Stimulated activated CD4-positive, alpha-beta T cell treated with anti-CD3 and anti-CD28 coated beads, Interleukin-1b, Interleukin-23, amount 100 ng/mL, for 1 hour (primary cell): ENCODE measurements at places on chromosomes 6 and 20.

GRCh38 chr20:51799401-51799860, 2.9 kb downstream of the SALL4 start:
- DNase-seq = no peak

DNA sequence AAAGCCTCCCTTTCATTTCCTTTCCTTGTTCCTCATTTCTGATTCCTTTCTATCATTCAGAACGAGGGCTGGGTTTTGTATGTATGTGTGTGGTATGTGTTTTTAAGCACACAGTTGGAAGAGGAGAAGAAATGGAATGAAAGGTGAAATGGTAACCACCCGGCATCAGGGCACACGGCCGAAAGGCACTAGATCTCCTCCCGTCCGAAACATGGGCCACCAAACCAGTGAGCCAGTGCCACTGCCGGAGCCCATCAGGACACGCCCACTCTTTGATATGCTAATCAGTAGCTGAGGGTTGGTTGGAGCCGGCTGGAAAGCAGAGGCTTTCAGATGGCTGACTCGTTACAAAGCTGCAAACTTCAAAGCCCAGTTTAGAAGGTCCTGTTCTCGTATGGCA, 228.6 kb upstream of the JARID2 start:
- DNase-seq = no peak

- DNase-seq = no peak
These were observed 32.0 kb downstream of the ATXN1 start for GRCh38 chr6:16729183-16729691.

DNA sequence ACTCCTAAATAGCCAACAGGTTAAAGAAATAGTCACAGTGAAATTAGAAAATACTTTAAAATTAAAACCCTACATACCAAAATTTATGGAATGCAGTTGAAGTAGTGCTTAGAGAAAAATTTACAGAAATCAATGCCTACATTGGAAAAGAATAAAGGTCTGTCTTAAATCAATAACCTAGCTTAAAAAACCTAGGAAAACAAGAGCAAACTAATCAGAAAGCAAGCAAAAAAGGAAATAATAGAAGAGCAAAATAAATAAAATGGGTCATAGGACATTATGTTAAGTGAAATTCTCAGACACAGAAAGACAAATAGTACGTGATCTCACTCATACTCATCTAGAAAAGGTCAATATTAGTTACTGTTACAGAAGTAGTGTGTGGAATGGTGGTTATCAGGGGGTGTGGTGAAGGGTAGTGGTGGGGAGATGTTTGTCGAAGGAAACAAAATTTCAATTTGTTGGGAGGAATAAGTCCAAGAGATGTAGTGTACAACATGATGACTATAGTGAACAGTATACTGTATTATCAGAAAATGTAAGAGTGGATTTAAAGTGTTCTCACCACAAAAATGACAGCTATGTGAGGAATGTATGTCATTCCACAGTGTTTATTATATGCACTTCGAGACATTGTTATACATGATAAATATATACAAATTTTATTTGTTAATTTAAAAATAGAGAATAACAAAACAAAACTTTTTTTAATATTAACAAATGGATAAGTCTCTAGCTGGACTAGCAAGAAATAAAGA, 423.6 kb downstream of the CDH26 start:
- no peak for DNase-seq

DNA sequence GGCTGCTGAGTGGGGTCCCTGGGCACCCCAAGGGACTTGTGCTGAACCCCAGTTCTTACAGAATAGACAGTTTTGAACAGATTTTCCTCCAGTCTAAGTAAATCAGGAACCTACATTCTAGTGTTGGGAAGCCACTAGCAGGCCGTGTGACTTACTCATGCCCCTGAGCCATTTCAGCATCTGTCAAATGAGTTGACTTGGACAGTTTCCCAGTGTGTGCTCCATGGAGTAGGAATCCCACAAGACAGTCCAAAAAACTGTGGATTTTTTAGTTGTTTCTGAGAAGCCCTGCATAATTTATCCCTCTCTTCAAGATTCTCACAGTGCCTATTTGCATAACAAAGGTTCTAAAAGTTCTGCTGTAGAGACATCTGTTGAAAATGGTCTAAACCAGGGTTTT, 2.1 kb downstream of the GABRR2 start:
- DNase-seq = no peak

- no peak for DNase-seq
These were observed 97.9 kb downstream of the SOD2 start for GRCh38 chr6:159595173-159595572.

GRCh38 chr6:108744996-108745395, 103.2 kb upstream of the ARMC2 start:
- DNase-seq = no peak

DNA sequence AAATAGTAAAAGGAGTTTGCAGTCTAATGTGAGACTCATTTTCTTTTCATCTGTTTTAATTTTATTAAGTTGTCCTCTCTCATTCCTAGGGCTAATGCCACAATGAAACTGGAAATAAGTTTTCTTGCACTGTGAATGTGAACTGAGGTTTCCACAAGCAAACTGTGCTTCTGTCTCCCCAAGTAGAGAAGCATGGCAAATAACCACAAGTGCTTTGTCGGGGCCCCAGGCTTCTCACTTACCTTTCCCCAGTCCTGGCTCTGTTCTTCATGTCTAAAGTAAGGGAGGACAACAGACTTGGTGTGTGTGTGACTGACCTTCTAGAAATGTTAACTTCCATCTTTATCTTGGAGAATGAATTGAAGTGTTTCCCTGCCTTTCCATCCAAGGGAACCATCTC, 80.8 kb downstream of the CBFA2T2 start:
- DNase-seq = no peak

GRCh38 chr6:73085443-73085871, 139.8 kb downstream of the KHDC1L start:
- DNase-seq = no peak

- no peak for DNase-seq
These were observed 55.2 kb downstream of the SMLR1 start for GRCh38 chr6:130882370-130882769.

DNA sequence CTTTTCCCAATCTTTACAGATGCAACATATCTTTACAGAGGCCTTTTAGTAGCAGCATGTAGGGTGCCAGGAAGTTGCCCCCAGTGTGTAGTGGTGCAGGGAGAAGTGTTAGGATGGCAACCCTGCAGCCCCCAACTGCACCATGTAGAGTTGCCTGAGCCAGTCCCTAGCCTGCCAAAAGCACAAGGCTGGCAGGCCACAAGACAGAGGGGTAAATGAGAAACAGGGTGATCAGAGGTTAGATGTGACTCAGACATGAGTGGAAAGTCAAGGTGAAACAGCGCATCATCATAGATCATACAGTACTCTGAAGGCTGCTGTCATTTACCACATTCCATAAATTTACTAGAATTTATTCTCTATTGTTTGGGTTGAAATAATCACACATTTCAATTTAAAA, 467.5 kb downstream of the PRKN start:
- no peak for DNase-seq

- DNase-seq = no peak
These were observed 63.7 kb downstream of the GPX5 start for GRCh38 chr6:28589234-28589956.

- no peak for DNase-seq
These were observed 35.6 kb upstream of the SDHAF4 start for GRCh38 chr6:70531133-70531532.

DNA sequence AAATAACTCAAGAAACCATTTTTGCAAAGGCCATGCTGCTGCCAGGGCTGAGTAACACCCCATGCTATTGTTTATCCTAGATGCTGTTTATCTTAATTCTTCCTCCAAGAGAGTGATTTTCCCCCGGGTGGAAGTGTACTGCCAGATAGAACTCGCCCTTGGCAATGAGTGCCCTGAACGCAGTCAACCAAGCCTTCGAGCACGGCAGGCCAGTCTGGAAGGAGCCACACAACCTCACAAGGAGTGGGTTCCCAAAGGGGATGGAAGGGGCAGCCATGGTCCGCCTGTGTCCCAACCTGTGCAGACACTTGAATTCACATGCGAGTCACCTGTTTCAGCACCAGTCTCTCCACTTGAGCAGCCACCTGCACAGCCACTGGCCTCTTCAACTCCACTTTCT, 31.9 kb downstream of the PNPLA1 start:
- no peak for DNase-seq

DNA sequence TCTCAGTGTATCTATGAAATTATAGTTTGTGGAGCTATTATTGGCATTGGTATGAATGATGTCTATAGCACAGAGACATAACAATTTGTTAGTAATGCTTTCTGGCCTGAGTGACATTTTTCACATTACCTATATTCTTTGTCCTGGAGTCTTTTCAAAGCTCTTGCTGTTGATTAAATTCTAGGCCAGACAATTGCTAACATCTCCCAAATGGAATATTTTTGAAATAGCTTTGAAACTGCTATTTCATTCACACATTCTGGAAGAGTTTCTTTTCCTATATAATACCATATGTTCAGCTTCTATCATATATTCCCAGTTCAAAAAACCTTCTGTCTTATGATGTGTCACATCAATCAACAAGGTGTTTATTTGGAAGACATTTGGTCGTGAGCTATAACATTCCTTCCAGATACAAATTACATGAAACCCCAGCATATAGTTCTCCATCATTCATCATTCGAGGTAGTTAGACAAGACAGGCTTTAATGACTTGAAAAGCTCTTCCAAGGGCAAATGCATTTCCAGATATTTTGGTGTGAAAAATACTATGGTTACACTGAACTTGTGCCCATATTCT, 452.8 kb downstream of the KHDRBS2 start:
- DNase-seq = no peak

DNA sequence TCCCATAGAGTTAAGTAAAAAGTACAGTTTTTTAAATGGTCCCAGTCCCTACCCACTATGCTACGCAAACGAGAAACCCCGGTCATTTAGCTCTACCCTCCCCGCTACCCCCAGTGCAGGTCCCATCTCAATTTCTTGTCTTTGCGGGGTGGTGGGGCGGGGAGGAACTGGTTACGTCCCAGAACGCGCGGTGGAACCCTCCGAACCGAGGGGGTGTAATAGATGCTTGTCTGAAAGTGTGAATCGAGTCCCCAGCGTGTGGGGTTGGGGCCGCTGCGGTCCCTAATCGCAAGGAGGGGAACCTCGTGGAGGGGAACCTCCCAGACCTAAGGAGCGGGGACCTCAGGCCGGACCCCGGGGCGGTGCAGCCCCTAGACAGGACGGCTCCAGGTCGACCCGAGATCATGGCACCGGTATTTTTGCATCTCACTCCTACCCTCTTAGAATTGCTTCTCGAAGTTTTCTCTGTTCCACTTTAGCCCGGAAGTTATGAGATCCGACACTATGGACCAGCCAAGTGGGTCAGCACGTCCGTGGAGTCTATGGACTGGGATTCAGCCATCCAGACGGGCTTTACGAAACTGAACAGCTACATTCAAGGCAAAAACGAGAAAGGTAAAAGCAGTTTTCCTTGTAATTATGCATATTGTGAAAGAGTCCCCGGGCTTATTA, 779 bp downstream of the HEBP2 start:
- DNase-seq = no peak

DNA sequence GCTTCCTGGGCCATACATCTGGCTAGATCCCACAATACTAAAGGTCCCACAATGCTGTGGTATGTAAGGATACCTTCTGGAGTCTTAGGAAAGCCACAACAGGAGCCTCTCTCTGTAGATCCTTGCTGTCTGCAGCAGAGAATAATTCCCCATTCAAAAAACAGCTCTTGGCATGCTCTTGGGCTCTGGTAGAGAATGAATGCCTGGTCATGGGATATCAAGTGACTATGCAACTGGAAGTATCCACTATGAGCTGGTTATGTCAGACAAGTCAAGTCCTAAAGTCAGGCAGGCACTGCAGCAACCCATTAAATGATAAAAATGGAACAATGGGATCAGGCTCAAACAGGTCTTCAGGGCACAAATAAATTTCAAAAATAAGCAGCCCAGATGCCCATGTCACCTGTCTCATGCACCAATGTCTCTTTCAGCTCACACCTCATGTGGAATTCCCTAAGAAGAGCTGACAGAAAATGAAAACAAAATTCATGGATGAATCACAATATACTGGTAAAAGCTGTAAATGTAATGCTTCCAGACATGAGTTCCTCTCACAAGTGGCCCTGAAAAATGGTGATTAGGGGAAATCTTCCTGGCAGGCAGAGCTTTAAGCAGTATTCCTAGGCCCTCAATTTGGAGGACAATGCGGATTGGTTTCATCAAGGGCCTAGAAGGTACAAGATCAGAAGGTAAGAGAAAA, 4.3 kb downstream of the AK9 start:
- DNase-seq = no peak

DNA sequence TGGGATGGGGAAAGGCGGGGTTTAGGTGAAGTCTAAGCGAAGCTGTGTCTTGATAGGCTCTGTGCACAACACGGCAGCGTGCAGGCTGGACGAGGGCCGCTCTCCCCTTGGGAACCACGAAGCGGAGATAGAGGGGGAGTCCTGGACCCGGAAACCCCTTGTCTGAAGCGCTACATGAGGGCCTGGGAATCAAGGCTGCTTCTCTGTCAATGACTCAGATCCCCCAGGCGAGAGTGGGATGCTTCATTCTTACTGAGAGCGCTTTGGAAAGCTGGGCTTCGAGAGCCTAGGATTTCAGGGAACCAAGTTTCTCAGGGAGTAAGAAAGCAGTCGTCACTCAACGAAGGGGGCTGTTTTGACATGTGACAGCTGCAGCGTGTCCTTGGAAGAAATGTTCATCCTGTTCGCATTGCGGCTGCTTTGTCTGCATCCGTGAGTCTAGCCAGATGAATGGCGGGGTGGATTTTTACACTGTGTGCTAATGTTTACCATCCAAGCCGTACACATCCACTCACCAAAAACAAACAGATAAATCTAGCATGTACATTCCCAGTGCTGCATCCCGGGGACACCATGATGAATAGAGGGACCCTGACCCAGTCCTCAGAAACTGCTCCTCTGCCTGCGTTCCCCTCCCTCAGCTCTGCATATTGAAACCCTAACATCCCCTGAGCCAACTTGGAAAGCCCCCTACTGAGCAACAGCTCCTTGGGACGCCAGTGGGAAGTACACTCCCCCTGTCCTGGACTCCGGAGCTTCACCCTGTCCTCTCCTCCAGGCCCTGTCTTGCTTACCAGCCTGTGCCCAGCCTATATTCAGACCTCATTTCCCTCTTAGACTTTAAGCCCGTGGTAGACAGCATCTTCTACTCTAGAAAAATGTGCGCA, 24.5 kb upstream of the RTF2 start:
- no peak for DNase-seq

DNA sequence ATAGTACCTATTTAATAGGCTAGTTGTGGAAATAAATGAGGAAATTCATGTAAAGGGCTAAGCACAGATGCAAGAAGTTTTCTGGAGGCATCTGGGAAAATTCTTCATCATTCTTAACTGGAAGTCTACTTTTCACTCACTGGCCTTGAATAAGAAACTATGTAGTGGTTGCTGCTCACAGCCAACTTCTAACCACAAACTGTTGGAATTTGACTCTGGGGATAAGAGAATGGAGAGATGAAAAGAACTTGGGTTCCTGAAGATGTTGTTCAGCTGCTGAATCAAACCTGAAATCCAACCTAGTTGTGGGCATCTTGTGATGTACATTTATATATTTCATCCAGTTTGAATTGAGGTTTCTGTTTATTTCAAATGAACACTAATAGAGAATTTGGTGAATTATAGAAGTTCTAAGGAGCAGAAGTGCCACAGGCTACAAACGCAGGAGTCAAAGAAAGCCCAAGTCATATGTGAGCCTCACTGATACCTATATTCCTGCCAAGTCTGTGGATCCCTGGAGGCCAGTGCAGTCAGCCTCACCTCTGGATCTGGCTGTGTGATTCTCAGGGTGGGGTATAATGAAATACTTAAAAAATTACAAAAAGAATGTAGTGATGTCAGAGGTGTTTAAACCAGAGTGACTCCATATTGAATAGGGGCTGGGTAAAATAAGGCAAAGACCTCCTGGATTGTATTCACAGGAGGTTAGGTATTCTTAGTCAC, 18.7 kb upstream of the MEI4 start:
- no peak for DNase-seq
